ENCODE measurements at places on chromosomes 2 and 18. TPM values are rescaled to one million over a fixed set of nuclear protein-coding genes. Genes with fewer than 3 reads are reported as not detected.

DNA sequence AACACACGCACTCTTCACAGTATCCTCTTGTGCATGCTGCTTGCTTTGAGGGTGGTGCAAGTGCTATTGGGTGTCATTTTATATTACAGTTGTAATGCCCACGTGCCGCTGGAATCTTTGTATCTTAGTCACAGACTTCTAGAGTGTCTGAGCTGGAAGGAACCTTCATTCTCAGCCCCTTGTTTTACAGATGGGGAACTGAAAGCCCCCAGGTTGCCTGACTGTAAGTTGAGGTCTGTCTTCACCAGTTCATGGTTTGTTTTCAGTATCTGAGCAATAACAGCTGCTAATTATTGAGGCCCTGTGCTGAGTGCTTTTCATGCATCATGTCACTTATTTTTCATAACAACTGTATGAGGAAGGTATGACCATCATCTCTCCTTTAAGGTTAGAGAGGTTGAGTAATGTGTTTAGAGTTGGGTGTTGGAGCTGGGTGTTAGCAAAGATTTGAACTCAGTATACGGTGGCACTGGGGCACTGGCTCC lies 77.0 kb downstream of the PRKCE start:
- H3K4me1 ChIP-seq: peaks cover 7% of the 10 kb centered on the region
- no peaks in the 10 kb centered on the region for H3K27me3 ChIP-seq
- H3K4me3 ChIP-seq: no peak overlapping the region
- no peak for DNase-seq
- H3K27ac ChIP-seq: no peak overlapping the region

Gene LAMA1
- total RNA-seq: not detected

DNA sequence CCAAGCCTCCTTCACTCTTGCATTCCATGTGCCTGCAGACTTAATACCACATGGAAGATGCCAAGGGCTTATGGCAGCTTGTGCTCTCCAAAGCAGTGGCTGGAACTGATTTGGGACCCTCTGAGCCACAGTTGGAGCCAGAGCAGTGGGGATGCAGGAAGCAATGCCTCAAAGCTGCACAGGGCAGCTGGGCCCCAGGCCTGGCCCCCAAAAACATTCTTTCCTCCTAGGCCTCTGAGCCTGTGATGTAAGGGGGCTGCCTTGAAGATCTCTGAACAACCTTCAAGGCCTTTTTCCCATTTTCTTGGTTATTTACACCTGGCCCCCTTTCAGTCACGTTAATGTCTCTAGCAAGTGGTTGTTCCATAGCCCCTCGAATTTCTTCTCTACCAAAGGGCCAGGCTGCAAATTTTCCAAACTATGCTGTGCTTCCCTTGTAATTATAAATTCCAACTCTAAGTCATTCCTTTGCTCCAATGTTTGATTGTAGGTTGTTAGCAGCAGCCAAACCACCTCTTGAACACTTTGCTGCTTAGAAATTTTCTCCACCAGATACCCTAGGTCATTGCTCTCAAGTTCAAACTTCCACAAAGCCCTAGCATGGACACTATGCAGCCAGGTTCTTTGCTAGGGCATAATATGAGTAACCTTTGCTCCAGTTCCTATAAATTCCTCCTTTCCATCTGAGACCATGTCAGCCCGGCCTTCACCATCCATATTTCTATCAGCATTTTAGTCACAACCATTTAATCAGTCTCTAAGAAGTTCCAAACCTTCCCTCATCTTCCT lies 245.0 kb upstream of the RBBP8 start:
- no peaks in the 10 kb centered on the region for H3K36me3 ChIP-seq
- no peaks in the 10 kb centered on the region for H3K4me1 ChIP-seq
- H3K27me3 ChIP-seq: no peaks in the 10 kb centered on the region
- no peak overlapping the region for H3K4me3 ChIP-seq
- H3K27ac ChIP-seq: no peak overlapping the region

Gene RGPD4
- total RNA-seq: 0.61 TPM

GRCh38 chr2:233056961-233057605 lies 3.1 kb upstream of the INPP5D start:
- H3K27ac ChIP-seq: no peak overlapping the region
- no peak for DNase-seq
- peaks cover 18% of the 10 kb centered on the region for H3K27me3 ChIP-seq
- peaks cover 7% of the 10 kb centered on the region for H3K36me3 ChIP-seq
- H3K4me3 ChIP-seq: no peak overlapping the region

DNA sequence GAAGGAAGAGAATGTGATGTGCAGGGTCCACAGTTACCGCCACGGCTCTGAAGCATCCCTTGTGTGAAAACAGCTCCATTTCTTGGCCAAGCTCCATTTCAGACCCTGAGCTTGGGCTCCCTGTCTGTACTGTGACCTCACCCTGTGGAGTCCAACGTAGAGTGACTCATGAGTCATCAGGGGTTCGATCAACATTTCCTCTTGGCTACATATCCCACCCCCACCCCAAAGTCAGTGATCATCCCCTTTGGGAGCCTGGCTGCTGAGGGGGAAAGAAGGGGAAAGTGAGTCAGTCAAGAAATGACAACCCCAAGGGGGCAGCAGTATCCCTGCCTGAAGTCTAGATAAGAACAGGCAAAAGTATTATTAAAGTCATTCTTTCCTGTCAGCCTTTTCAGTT lies 62.2 kb downstream of the PAPOLG start:
- peaks cover 11% of the 10 kb centered on the region for H3K36me3 ChIP-seq
- H3K27ac ChIP-seq: peak overlapping the region; percentile 98
- H3K27me3 ChIP-seq: no peaks in the 10 kb centered on the region
- H3K4me1 ChIP-seq: peaks cover 43% of the 10 kb centered on the region
- DNase-seq: no peak

DNA sequence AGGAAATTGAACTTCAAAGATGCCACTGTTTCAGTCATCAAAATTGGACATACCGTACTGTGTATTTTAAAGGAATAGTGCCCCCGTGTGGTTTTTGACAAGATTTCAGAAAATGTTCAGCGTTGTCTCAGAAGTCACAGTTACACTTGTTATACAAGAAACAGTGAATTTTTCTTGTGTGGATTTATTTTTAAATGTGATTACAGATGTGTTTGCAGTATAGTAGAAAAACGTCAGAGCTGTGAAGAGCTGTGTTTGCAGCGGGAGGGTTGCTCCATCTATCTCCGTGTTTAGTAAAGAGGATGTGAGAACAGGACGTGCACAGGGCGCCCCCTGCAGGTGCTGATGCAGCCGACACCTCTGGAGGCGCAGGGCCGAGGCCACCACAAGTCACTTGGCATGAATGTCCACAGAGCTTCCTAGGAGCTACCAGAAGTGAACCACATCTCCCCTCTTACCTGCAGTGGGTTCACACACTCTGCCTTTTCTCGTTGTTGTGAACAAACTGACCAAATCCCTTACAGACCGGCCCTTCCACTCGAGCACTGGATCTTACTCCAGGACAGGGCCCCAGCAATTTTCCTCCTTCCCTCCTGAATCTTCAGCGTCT lies 73.1 kb downstream of the CACNB4 start:
- H3K4me1 ChIP-seq: peaks cover 9% of the 10 kb centered on the region
- H3K27ac ChIP-seq: peak overlapping the region; percentile 43
- H3K4me3 ChIP-seq: peak overlapping the region; percentile 83
- H3K27me3 ChIP-seq: peaks cover 25% of the 10 kb centered on the region
- peak; percentile 86 for DNase-seq

Measured in activated naive CD8-positive, alpha-beta T cell treated with anti-CD3 and anti-CD28 coated beads, Interleukin-2, amount 10 ng/mL, durations not matched to agents 7 days and 5 days (primary cell).